NCI-H1436 (cell line): ENCODE measurements at places on chromosomes 11 and 22.

DNA sequence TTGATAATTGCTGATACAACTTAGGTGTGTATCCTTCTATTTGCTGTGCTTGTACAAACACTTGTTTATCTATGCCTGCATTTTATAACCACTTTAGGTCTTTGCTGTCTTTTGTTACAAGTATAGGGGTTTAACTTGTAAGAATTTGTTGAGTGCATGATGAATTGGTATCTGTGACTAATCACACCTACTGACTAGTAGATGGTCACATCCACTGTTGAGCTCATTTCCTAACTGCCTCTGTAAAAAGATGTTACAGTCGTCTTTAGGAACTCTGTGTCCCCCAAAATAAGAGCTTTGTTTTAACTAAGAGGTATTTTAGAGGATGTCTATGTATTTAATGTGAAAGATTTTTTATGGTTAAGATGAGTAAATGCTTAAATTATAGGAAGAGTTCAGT lies 60.5 kb downstream of the HIPK3 start:
- no peak for DNase-seq

GRCh38 chr22:49367041-49367697 lies 460.5 kb downstream of the BRD1 start:
- DNase-seq = no peak

DNA sequence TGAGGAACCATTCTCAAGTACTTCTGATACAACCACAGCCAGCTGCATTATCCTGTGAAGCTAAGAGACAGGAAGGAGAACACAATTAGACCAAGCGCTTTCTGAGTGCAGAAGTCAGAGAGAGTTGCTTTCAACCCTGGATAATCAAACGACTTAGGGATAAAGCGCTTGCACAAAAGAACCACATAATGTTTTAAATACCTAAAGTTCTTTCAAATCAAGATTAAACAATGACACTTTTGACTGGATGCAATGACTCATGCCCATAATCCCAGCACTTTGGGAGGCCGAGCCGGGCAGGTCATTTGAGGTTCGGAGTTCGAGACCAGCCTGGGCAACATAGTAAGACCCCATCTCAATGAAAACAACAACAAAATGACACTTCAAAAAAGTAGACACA lies 145.1 kb downstream of the SWAP70 start:
- no peak for DNase-seq

DNA sequence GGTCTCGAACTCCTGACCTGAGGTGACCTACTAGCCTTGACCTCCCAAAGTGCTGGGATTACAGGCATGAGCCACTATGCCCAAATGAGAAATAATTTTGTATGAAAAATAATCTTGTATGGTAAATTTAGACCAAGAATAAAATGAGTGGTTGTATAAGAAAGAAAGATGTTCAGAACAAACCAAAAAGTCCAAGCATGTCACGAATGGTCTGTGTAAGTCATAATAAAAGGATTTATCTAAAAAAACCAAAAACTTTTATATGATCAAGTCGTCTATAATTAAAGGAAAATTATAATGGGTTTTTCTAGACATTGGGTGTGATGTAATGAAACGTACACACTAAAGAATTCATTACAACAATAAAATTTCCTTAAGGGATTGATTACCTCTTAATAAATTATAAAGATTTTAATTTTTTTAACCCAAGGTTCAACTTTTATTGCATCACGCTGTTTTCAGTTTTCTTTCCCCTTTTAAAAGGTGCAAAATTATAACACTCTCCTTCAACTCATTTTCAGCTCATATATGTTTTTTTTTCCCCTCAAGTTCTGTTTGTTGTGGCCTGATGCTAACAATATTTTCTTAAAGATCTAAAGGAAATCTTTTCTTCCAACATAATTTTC lies 8.9 kb upstream of the AQP11 start:
- peak; percentile 7 for DNase-seq

- DNase-seq = peak; percentile 60
Observed at GRCh38 chr22:22156716-22157347, 87.8 kb upstream of the VPREB1 start.

- DNase-seq = no peak
Observed at GRCh38 chr11:30567120-30567519, 19.0 kb downstream of the MPPED2 start.
